WERI-Rb-1 (cell line): ENCODE measurements at places on chromosomes 5 and 9.
A peak's percentile ranks its signal among the peaks of the same experiment; 100 is the strongest.

DNA sequence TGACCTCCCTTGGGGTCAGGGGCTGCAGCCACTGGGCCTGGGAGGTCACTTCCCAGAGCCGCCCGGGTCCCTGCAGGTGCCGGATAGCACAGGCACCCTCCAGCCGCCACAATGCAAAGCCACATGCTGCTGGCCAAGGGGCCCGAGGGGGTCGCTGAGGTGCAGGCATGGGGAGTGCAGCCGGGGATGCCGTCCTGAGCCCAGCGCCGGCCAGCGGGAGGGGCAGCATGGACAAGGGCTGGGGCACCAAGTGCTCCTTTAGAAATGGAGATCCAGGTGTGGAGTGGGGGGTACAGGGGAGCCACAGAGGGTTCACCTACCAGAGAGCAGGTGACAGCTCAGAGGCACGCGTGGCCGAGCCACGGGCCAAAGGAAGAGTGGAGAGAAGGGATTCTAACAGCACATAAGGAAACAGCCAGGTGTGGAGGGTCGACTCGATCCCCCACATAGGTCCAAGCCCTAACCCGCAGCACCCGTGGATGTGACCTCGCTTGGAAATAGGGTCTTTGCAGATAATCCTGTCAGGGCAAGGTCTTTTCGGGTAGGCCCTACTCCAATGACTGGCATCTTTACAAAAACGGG lies 24.7 kb downstream of the ZDHHC11B start:
- DNase-seq: no peak

GRCh38 chr5:175687231-175687701 lies 29.4 kb downstream of the HRH2 start:
- no peak for DNase-seq

DNA sequence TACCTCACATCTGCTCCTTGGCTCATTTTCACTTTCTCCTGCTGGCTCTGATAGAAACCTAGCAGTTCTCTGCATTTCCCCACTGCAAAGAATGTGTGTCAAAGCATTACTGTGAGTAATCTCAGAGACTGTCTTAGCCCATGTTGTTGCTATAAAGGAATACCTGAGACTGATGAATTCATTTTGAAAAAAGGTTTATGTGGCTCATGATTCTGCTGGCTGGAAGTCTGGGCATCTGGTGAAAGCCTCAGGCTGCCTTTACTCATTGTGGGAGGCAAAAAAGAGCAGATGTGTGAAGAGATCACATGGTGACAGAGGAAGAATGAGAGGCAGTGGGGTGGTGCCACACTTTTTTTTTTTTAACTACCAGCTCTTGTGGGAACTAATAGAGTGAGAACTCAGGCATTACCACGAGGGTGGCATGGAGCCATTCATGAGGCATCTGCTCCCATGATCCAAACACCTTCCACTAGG lies 191.6 kb upstream of the CTNND2 start:
- no peak for DNase-seq

DNA sequence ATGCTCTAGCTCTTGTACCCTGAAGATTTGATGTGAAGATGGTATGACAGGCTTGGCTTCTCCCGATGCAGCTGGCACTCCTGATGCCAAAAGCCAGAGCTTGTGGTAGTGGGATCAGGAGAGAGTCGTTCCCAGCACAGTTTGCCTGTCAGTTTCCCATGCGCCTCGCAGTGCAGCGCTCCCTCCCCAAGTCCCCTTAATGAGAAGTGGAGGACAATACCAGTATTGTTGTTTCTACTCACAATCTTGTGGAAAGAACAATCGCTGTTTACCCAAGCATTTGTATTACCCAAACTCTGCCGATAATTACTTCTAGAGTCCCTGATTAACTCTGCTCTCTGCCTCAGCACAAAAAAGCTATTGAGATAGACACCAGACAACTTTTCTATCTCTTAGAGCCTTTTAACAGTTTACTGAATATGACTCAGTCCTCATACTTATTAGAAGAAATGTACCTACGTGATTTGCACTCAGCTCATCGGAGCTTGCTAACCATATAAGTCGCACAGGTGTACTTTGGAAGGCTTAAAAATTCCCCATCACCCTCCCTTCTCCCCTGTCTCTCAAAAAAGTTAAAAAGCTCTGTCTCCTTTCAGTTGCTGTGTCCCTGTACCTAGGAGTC lies 283.2 kb upstream of the TMEM161B start:
- no peak for DNase-seq

DNA sequence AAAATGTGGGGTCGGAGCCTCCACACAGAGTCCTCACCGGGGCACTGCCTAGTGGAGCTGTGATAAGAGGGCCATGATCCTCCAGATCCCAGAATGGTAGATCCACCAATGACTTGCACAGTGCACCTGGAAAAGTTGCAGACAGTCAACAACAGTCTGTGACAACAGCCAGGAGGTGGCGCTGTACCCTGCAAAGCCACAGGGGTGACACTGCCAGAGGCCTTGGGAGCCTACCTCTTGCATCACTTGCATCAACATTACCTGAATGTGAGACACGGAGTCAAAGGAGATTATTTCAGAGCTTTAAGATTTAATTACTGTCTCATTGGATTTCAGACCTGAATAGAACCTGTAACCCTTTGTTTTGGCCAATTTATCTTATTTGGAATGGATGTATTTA lies 614.1 kb upstream of the CDH9 start:
- DNase-seq: peak; percentile 67

- no peak for DNase-seq
Measured at GRCh38 chr9:1354086-1354485, 303.9 kb downstream of the DMRT2 start.

GRCh38 chr9:128205296-128205944 lies 2.2 kb downstream of the DNM1 start:
- DNase-seq: no peak

DNA sequence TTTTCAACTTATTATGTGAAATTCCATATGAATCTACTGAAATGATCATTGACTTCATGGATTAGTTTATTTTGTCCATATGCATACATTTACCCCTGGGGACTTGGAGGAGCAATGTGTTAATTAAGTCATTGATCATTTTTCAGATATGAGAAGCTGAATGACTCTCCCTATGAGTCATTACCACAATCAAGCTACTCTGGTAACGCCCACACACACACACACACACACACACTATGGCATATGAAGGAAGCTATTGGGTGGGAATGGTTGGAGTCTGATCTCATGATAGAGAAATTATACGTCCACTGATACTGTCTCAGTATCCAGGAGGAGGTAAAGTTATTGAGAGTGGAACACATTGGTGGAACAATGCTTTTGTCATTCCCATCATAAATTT lies 528.9 kb downstream of the AGTPBP1 start:
- DNase-seq: no peak

GRCh38 chr5:2709976-2710689 lies 41.3 kb downstream of the IRX2 start:
- DNase-seq: no peak

DNA sequence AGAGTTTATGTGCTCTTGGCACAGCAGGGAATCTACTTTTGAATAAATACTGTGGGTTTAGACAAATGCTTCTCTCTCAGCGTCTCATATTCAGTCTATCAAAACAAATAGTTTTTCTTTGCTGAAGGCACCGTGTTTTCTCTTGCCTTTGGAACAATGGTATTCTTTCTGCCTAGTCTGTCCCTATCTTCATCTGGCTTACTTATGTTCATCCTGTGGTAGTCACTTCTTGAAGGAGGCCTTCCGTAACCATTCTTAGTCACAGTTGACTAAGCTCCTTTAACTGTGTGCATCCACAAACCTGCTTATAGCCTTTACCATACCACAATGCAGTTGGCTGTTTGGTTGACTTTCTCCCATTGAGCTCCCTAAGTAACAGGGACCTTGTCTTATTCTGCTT lies 45.9 kb downstream of the LARP1 start:
- DNase-seq: no peak

- DNase-seq: no peak
Measured at GRCh38 chr5:107514305-107514704, 156.4 kb downstream of the EFNA5 start.

DNA sequence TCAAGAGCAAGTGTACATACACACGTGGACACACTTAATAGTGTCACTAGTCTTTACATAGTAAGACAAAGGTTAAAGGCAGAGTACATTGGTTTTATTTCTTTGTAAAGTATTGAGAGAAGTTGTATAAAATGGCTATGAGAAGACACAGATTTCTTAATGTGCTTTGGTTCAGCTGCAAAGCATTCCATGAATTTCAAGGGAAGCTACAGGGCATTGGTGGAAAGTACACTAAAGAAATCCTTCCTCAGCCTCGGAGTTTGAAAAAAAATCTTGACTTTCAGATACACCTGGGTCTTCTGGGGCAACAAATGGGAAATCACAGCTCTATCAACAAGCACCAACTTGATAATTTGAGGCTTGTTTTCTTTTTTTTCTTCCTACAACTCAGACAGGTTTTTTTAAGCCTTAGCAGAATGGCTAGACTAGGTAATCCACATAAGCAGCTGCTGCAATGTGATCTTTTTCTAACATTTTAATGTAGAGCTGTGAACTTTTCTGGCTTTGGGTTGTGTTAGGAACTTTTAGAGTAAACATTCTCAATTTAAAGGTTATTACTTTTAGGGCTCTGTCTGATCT lies 140.4 kb upstream of the FST start:
- no peak for DNase-seq

DNA sequence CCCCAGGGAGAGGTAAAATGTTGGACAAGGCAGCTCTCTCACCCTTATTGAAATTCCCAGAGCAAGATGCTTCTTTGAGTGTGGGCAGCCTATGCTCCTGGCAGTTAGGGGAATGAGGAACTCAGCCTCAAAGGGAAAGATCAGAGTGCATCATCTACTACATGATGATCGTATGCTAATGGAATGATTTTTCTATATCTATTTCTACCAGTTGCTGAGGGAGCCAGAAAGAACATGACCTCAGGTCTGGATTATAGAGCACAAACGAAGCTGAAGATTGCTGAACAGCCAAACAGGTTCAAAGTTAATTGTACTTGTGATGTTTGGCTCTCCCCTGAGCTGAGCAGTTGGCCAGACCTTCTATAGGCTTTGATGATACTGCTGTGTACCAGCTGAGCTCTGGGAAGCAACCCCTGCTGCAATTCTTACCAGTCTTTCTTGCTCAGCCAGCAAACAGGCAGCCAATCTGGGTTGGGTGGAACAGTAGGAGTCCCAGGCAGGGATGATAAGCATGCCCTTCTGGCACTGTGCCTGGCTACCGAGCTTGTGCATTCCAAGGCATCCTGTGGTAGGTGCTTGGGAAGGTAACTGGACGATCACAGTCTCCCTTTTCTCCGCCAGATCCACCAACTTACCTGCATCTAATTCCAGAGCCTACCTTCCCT lies 10.3 kb upstream of the FBXL7 start:
- DNase-seq: no peak

GRCh38 chr9:87515006-87515405 lies 17.3 kb downstream of the DAPK1 start:
- DNase-seq: no peak

DNA sequence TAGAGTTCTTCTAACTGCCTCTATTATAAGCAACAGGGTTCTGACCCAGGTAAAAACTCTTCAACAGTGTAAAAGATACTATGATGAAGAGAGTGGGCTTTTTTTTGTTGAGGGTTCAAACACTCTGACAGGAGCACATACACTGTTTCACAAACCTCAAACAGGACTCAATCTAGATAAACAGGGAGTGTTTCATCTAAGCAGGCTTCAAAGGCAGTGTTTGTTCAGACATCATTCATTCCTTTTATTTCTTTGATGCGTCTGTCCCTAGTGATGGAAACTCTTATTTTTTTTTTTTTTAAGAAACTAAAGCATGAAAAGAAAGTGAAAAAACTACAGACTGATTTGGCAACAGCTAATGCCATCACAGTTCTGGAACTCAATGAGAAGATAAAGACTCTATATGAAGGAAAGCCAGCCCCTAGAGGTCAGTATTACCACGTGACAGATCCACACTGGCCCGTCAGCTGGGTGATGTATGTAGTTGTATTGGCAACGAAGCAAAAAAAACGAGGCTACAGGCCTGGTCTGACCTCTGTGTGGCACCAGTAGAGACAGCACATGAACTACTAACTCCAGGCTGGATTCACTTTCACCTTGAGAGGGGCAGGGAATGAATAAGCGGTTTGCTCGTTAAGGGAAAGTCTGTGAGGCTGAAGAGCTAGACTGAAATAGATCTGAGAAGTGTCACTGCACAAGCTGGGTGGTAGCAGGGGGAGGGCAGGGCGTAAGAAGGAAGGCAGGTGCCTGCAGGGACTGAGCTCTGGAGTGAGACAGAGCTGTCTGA lies 172.2 kb downstream of the CCDC192 start:
- peak; percentile 74 for DNase-seq

DNA sequence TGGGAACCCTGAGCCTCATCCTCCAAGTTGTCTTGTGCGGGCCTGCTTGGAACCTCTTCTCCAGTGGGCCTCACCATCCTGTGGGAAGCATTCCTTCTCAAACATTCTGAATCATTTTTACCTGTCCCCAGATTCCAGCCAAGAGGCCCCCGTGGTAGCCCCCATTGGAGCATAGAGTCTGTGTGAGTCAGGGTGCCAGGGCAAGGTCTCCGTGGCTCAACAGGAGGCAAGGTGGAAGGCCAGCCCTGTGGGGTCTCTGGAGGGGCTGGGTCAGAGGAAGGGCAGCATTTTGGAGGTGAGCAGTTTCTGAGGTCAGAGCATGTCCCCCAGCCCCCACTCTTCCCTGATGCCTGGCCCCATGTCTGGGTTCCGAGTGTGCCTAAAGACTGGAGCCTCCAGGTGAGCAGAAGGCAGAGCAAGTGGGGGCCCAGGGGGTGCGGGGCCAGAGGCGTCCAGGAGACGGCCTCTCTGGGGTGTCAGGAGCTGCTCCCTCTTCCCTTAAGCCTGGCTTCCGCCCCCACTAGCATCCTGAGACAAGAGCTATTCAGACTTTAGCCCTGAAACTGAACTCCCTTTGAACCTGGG lies 2.1 kb downstream of the CACNA1B start:
- DNase-seq: no peak

GRCh38 chr5:14824499-14824898 lies 47.1 kb downstream of the ANKH start:
- DNase-seq: no peak

GRCh38 chr9:27382308-27382707 lies 85.4 kb upstream of the EQTN start:
- DNase-seq: no peak

DNA sequence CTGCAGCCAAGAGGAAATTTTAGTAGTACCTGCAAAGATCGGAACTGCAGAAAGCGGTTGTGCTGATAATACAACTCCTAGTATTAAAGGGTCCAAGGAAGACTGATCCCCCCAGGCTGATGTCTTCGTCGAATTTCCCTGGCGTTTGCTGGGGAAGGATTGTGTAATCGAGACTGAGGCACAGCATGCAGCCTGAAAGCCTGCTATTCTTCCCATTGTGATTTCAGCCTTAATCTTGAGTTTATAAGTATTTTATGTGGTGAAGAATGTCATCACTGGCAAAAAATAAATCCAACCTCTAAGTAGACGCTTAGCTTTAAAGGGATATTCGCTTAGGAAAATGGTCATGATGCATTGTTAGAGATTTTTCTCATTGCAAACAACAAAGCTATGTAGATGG lies 21.3 kb upstream of the LMX1B start:
- no peak for DNase-seq
